T-helper 2 cell (primary cell): ENCODE measurements at places on chromosomes 5 and 9.

GRCh38 chr5:50435168-50435567, 5.9 kb downstream of the EMB start:
- no peak for DNase-seq

DNA sequence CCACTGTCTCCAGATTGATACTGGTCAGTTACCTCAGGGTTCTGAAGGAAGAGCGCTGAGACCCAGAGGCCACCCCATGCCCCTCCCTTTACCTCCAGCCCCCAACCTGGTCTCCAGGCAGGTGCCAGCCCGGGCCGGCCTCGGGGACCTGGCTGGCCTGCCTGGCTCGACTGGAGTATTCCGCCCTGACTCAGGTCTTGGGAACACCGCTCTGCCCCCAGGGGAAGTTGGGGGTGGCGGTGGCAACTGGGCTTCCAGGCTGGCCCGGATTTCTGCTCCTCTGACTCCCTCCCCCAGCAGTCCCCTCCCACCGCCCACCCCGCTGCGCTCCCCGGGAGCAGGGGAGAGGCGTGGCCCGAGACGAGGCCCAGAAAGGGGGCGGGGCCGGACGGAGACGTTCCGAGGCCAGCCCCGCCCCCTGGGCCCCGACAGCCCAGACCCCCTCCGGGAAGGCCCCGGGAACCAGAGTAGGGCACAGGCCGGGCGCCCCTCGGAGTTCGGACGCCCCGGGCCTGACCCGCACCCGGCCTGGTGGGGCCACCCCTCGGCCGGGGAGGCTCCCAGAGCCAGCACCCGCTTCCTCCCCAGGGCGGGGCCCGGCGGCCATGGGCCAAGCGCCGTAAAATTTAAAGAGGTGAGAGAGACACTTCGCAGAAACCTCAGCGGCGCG, 82.5 kb upstream of the ZBTB43 start:
- DNase-seq: peak; percentile 87

DNA sequence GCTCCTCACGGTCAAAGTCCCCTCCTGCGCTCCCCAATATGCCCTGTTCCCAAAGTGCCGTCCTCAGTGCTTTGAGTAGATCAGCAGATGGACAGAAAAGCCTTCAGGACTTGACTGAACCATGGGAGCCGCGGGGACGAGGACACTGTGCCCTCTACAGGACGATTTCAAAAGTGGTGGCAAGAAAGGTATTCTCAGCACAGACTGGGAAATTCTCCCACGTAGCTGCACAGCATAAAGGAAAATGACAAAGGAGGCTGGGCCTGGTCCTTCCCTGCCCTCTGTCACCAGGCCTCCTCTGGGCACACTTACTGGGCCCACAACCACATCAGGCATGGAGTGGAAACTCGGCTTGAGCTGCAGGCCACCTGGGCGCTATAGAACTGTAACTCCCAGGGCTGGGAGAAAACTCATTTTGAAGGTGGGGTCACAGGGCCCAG, 16.7 kb upstream of the MTMR12 start:
- no peak for DNase-seq

DNA sequence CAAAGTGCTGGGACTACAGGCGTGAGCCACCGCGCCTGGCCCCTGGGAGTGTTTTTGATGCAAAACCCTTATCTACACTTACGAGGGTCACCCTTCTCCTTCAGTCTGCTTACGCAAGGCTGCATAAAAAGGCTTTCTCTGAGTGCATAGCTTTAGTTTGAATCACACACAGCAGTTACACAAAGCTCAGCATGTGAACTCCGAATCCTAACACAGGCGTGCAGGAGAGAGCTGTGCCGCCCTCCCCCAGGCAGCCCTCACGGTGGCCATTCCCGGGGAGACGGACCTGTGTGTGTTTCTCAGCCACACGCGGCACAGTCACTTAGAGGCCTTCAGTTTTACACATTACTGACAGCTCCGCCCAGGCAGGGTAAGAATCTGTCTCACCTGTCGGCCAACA, 26.7 kb downstream of the EXD3 start:
- no peak for DNase-seq

DNA sequence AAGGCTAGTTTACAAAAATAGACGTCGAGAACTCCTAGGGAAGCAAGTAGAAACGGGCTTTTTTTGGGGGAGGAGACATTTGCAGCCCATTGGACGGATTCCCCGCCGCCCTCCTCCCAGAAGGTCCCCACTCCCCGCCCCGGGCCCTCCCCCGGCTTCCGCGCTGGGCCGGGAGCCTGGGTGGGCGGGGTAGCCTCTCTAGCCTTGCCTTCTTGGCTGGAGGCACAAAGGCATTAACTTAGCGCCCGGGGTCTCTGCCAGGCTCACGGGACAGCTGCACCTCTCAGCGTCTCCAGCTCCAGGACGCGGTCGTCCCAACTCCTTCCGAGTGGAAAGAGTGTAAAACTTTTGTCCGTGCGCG, at the start of gene DMRTA1:
DMRTA1 (plus strand) TSS at position 236 of the 361 bp plus-strand sequence. CDS start 242 bp downstream, outside the sequence.
- DNase-seq: no peak

- no peak for DNase-seq
Observed at GRCh38 chr5:19322716-19323485, 665.1 kb downstream of the CDH18 start.

DNA sequence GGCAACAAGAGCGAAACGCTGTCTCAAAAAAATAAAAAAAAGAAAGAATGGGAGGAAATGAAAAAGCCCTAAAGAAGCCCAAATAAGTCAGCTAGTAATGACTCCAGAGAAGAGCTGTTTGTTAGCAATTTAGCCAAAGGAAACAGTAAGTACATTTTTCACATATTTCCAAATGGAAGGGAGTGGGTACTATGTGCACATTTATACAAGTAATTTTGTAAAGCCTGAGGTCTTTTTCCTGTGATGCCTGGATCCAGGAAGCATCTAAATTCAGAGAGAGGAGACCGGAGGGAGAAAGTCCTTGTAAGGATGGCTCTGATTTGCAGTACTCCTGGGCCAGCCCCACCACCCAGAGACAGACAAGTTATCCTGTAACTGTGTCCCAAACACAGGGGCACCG, 14.7 kb downstream of the FBP1 start:
- DNase-seq: no peak

DNA sequence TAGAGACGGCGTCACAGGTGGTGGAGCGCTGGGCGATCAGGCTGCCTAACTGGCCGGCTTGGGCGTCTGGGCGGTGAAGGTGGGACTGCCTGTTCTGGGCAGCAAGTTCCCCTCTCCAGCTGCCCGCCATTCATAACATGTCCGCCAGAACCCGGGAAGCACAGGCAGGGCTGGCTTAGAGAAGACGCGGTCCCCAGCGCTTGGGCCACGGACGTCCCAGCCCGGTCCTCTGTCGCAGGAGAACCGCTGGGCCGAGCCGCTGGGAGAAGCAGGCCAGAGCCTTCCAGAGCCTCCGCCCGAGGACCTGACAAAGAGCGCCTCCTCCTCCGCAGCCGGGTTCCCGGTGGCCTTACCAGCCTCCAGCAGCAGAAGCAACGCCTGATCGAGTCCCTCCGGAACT, 15.2 kb upstream of the HAND1 start:
- DNase-seq: no peak

DNA sequence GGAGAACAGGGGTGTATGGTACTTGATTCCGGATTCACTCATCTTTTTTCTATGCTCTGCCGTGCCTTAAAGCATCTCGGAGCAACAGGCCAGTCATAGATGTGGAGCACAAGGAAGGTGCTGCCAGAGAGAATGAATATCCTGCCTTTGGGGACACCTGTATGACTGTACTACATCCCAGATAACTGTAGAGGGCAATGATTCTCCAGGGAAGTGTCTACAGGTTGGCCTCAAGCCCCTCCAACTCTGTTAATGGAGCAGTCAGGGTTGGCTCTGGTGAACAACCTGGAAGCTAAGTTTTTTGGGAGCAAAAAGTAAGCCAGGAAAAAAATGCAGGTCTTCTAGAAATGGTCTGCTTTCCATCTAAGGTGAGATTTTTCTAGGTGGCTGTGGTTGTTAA, 71.0 kb downstream of the NREP start:
- DNase-seq: peak; percentile 7

DNA sequence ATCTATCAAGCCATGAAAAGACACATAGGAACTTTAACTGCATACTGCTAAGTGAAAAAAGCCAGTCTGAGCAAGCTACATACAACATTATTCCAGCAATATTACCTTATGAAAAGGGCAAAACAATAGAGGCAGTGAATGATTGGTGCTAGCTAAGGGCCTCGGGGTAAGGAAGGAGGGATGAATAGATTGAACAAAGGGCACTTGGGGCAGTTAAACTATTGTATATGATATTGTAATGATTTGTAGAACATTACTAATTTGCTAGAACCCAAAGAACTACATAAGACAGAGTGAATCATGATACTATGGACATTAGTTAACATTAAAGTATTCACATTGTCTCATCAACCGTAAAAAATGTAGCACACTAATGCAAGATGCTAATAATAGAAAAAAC, 218.3 kb downstream of the FBXO4 start:
- no peak for DNase-seq

DNA sequence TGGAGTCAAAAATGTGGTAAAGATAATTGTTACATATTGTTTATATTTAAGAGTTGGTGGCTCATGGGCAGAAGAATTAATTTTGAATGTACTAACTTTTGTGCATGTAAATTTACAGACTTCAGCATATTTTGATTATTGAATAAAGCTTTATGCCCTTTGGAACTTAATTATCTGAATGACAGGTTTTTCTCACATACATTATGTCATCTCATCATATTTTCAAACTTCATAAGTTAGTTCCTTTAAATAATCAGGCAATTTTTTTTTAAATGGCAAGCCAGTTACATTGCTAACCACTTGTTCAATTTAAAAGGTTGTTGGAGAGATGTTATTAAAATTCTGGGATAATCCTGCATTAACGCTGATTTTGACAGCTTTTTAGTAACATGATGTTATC, 184.6 kb upstream of the EDIL3 start:
- no peak for DNase-seq

DNA sequence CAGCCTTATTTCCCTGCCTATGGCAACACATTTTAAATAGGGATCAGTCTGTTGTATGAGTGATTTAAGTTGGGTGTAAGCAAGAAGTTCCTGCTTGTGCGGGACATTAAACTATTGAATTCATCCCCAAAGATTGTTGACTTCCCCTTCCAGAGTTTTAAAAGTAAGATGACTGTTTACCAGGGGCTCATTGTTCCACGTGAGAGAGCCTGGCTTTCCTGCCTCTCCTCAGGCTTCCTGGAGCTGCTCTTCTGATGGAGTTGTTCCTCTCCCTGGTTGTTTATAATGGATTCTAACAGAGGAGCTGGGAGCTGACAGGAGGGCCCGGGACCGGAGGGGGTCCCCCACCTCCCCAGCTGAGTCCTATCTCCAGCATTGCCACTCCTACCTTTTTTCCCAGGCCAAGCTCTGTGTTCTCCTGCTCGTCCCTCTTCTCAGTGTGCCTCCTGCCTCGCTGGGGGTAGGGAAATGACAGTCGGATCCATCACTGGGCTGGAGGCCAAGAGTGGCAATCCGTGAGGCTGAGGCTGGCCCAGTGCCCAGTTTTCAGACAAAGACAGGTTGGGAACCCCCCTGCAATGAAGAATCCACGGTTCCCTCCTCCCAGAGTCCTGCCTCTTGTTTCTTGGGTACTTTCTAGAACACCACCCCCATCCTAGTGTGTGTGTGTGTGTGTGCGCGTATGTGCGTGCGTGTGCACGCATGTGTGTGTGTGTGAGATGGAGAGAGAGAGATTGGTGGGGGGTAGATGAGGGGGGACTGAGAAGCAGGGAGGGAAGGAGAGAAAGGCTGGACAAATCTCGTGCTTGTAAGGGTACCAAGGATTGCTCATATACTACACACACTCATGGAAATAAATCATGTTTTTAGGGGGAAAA, 123.7 kb upstream of the NFIB start:
- DNase-seq: no peak

- no peak for DNase-seq
Observed at GRCh38 chr5:113053511-113053995, 77.0 kb downstream of the DCP2 start.

DNA sequence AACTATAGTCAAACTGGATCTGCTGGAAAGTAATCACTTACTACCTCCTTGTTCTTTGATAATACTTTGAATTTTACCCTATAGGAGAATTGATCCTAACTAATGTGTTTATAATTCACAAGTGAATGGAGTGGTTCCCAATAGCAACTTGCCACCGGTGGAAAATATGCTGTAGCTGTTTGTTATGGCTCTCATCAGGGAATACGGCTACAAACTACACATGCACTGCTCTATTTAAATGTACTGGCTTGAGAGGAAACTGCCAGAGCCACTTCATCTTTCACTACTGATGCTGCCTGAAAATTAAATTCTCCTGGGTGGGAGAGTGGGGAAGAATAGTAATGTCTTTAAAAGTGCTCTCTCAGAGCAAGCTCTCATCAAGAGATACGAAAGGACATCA, 448.5 kb upstream of the GRAMD2B start:
- no peak for DNase-seq

- no peak for DNase-seq
Observed at GRCh38 chr9:72598639-72599038, 77.2 kb downstream of the TMC1 start.

- no peak for DNase-seq
Observed at GRCh38 chr5:89255845-89256463, 373.0 kb upstream of the MEF2C start.

DNA sequence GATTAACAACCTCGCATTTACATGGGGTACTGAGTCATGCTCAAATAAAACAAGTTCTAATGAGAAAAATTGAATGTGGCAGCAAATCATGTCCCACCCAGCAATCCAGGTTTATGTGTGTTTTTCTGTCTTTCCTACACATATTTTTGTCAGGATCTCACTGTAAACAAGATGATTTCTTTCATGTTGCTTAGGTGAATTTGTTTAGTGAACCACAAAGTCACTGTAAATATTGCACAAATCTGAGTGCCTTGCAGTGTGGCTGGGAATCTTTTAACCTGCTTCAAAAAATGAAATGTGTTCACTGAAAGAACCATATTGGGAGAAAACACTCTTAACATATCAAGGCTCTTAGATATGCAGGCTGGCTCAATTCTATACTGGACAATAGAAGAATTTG, 23.1 kb upstream of the ZCCHC7 start:
- no peak for DNase-seq

DNA sequence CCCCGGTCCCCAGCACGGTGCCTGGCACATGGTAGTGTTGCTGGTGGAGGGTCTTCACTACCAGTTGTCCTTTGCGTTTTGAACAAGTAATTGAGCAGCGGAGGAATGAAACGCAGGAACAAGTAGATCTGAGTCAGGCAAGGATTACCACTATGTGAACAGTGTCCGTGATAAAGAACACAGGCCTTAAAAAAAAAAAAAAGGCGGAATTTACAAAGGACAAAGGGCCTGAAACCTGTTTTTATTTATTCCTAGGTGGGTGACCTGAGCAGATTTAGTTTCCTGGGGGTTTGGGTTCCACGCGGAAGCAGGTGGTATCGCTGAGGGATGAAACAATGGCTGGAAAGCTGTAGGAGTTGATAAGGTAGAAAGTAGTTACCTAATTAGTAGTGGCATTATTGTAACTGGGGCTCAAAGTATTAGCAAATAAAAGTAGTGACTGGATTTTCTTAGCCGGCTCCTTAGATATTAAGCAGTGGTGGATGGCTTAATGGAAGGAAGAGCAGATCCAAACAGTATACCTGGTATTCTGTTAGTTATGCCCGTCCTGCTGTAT, 1.1 kb downstream of the RUSC2 start:
- no peak for DNase-seq

- DNase-seq: no peak
Observed at GRCh38 chr9:119284118-119284517, 85.1 kb downstream of the BRINP1 start.
